Left cardiac atrium (tissue), 4 donors: ENCODE measurements at places on chromosomes 5 and 9. TPM values are rescaled to one million over a fixed set of nuclear protein-coding genes. Genes with fewer than 3 reads are reported as not detected.

Gene TNC
- total RNA-seq: 54.5 TPM

Gene CDO1
- total RNA-seq: 12.9 TPM

Gene GTF2H2C
- 17.0 TPM for total RNA-seq

DNA sequence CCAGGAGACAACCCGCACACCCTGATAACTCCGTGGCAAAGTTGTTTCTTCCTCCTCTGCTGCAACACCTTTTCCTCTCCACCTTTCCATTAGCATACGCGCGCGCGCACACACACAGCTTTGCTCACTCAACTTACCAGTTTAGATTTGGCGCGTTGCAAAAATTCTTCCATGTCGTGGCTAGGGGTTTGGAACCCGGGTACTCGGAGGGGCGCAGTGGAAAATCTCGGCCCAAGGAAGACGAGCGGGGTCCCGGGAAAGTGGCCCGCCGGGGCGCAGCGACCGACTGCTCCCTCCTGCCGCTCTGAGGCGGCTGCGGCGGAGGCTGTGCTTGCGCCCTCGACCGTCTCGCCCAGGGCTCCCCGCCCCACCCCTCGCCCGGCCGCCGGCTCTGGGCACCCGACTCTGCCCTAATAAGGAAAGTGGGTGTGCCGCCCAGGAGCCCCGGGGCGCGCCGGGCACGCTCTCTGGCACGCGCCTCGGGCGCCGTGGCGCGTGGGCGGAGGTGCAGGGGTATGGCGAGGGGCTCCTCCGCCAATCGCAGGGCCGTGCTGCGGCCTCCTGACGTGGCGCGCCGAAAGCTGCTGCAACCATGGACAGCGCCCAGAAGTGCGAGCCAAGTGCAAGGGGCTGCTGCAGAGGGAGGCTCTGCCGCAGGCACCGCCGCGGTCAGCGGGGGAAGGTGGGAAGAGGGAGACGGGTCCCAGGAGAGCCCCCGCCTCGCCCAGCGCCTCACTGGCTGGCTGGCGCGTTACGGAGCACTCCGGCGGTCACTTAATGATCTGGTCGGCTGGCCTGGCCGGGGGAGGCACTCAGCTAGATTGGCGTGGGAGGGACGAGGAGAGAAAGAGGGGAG is at the start of gene PRUNE2:
PRUNE2 (minus strand) TSS at position 324 of the 856 bp plus-strand sequence; CDS start at position 173, 151 bp downstream.
- DNase-seq: peak; percentile 76

GRCh38 chr9:134661791-134662142 is 20.2 kb downstream of the COL5A1 start:
- DNase-seq: no peak

DNA sequence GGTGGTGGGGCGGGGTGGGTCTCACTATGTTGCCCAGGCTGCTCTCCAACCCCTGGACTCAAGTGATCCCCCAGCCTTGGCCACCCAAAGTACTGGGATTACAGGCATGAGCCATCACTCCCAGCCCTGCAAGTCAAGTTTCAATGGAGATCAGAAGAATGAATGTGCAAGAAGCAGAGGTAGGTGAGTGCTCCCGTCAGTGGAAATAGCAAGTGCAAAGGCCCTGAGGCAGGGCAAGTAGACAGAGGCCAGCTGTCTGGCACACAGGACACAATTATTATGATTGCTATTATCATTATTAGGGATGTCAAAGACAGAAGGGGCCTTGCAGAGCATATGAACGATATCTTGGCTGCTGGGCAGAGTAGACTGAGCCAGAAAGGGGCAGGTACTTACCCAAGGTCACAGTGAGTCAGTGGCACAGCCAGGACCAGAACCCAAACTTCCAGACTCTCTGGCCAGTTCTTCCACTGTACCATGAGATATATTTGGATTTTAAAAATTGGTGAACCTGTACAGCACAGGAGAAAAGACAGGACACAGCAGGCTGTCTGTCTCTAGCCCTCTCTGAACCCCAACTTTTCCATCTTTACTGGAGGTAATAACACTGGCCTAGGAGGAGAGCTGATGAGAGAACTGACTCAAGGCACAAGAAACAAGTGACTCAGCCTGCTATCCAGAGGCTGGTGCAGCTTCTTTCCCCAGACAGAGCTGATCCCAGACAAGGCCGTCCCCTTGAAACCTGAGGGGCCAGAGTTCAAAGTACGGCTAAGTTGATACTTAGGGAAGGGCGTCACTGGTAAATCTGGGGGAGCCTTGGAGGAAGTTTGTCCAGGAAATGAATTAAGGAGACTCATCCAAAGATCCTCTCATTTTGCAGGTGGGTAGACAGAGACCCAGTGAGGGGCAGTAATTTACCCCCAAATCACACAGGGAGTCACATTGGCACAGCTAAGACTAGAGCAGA is 1.4 kb downstream of the HDHD3 start:
- DNase-seq: no peak
